ENCODE measurements at places on chromosomes 5 and 9.
A peak's percentile ranks its signal among the peaks of the same experiment; 100 is the strongest.

- DNase-seq: no peak
Observed at GRCh38 chr5:95962785-95963184, 1.1 kb upstream of the ELL2 start.

GRCh38 chr9:106577121-106577520 lies 285.8 kb upstream of the ZNF462 start:
- DNase-seq: no peak

DNA sequence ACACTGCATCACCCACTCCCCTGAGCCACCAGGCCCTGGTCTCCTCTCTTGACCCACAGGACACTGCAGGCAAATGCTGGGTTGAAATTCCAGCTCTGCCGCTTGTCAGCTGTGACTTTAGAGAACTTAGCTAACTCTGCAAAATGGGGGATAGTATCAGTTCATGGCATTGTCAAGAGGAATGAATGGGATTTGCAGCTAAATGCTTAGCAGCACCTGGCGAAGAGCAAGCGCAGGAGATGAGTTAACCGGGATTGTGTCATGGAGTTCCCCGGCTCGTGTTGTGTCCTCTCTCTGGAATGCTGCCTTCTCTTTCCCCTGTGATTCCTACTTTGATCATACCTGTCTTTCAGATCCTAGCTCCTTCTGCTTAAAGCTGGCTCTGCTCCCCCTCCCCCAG lies 67.1 kb downstream of the DAB2IP start:
- DNase-seq: no peak

DNA sequence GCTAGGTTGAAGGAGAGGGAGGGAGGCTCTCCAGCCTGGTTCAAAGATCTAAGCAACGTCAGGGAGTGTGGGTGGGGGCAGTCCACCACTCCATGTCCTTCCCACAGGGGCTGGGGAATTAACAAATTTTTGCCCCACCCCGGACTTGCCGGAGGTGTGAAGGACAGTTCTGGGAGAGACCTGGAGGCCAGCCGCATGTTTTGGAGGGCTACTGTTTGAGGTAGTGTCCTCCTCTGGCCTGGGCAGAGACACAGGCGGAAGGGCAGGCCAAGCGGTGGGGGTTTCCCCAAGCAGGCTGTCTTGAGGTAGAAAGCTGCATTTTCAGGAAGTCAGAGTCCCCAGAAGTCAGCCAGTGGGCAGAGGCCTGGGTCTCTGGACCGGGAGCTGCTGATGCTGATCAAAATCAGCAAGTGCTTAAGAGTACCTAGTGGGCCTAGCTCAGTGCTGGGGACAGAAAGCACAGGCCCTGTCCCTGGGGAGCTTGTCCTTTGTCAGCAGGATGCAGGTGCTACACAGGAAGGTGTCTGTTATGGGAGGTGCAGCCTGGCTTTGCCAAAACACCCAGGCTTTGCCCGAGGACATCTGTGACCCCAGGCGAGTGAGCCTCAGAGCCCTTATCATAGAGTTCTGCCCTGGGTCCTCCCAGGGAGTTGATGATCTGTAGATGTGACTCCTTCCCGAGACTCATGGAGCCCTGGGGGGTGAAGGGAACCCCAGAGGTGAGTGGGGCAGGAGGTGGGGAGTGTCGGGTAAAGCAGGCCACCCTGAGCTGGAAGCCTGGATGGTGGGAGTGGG lies 18.5 kb downstream of the JADE2 start:
- DNase-seq: peak; percentile 53

GRCh38 chr5:151661968-151662732 lies 24.6 kb downstream of the SPARC start:
- DNase-seq: no peak

DNA sequence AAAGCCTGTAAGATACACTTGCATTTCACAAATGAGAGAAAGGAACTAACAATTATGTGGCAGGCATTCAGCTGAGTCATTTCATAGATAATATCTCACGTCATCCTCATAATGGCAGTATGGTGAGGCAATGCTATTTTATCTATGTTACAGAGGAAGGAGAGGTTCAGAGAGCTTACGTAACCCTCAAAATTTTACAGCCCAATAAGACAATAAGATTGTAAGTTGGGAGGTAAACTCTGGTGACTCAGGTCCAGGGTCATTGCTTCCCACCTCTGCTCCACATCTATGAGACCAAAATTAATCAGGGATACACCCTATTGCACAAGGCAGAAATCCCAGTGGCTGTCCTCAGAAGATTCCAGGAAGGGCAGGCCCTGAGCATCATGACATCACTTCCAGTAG lies 309.7 kb downstream of the NSG2 start:
- DNase-seq: no peak

- no peak for DNase-seq
Observed at GRCh38 chr9:134495881-134496412, 145.7 kb upstream of the COL5A1 start.

DNA sequence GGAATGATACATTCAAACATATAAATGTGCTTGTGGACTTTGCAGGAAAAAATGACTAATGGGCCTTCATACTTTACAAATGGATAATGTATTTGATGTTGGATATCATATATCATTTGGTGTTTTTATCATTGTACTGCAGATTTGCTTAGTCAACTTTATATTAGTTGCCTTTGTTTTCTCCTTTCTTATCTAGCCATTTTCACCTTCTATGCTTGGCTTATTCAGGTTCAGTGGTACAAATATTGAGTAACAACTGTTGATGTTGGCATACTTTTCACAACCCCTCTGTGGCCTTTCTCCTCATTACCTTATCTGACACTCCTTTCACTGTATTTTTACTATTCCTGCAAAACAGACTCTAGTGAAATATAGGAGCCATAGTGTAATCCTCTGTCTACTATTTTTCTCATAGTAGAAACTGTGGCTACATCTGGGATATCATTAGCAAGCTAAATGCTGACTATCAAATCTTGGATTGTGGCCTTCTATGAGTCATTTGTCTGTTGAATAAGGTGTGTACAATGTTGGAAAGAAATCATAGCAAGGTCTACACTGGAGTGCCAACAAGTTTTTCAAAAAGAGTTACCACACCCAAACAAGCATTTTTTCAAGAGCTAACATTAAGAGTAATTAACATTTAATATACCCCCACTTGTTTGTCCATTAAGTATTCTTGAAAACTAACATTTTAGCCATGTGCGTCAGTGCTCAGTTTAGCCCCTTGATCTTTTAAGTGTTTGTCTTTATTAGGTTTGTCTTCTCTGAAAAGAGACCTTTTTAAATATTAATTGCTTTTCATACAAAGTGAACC lies 330.1 kb downstream of the ADGRV1 start:
- DNase-seq: no peak

- no peak for DNase-seq
Observed at GRCh38 chr5:152397581-152397980, 7.5 kb downstream of the NMUR2 start.

DNA sequence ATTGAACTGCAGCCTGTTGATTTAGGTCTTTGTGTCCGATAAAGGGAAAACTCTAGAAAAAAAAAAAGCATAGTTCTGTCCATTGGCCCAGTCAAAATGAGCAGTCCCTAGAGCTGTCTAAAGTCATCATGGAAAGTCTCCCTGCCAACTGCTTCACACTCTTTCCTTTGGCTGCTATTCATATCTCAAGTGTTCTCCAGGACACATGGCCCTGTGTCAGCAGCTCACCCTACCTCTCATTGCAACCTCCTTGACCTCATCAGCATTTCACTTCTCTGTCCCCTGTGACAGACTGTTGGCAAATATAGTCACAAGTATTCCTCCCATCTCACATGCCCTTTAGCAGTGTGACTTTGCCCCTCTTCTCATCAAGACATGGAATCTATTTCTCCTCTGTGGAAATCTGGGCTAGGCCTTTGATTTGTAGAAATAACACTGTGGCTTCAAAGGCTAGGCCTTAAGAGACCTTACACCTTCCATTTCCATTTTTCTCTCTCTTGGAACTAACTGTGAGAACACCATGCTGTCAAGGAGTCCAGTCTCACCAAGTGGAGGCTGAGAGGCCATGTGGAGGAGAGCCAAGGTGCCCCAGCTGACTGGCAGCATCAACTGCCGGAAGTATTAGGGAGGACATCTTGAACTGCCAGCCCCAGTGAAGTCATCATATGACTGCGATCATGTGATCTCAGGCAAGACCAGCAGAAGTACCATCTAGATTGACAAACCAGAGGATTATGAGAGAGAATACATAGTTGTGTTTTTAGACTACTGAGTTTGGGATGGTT lies 149.4 kb upstream of the TARS1 start:
- no peak for DNase-seq

- DNase-seq: no peak
Observed at GRCh38 chr9:29625292-29625731, 2052.0 kb upstream of the C9orf72 start.

- DNase-seq: peak; percentile 62
Observed at GRCh38 chr9:110255463-110256379, 586 bp downstream of the TXN start.

- DNase-seq: no peak
Observed at GRCh38 chr5:5330728-5331452, 91.6 kb upstream of the ICE1 start.

- DNase-seq: no peak
Observed at GRCh38 chr9:94920420-94921091, 194.1 kb downstream of the AOPEP start.

GRCh38 chr5:79225026-79225425 lies 10.9 kb upstream of the JMY start:
- DNase-seq: no peak

DNA sequence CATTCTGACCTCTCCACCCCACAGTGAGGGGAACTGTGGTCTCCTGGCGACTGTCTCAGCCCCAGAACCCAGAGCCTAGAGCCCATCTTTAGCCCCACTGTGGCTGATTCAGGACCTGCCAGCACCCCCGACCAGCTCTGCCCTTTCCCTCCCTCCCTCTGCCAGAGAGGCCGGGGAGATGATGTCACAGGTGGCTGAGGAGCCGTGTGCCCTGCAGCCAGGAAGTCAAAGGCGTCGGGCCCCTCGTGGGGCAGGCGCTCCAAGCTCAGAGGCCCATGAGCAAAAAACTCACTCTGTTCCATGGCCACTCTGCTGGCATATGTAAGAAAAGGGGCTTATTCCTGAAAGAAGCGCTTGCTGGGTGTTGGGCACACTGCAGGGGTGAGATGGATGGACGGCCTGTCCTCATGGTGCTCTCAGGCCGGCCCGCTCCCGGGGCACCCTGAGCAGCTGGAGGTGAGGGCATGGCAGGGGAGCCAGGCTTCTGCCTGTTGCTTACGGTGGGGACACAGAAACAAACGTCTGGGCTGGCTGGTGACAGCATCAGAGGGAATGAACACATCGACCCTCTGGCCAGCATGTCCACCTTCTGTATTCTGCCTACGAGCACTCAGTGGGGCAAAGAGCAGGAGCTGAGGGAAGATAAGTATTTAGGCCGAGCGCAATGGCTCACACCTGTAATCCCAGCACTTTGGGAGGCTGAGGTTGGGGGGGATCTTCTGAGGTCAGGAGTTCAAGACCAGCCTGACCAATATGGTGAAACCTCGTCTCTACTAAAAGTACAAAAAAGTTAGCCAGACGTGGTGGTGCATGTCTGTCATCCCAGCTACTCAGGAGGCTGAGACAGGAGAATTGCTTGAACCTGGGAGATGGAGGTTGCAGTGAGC lies 41.1 kb downstream of the LAMC3 start:
- no peak for DNase-seq

GRCh38 chr5:6686915-6687409 lies 26.3 kb upstream of the TENT4A start:
- DNase-seq: no peak

DNA sequence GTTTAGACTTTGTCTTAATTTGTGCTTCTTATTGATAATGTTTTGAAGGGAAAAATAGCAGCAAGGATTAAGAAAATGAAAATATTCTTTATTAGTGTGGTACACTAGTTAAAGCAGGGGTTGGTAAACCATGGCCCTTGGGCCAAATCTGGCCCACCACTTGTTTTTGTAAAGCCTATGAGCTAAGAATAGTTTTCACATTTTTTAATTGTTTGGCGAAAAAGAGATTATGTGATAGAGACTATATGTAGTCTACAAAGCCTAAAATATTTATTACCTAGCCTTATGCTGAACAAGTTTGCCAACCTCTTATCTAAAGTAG lies 57.2 kb downstream of the KCNN2 start:
- no peak for DNase-seq

GRCh38 chr5:180602481-180603075 lies 11.3 kb upstream of the SCGB3A1 start:
- no peak for DNase-seq

- no peak for DNase-seq
Observed at GRCh38 chr9:114416906-114417305, 29.1 kb upstream of the AKNA start.

GRCh38 chr5:23466401-23466912 lies 41.0 kb upstream of the PRDM9 start:
- no peak for DNase-seq

DNA sequence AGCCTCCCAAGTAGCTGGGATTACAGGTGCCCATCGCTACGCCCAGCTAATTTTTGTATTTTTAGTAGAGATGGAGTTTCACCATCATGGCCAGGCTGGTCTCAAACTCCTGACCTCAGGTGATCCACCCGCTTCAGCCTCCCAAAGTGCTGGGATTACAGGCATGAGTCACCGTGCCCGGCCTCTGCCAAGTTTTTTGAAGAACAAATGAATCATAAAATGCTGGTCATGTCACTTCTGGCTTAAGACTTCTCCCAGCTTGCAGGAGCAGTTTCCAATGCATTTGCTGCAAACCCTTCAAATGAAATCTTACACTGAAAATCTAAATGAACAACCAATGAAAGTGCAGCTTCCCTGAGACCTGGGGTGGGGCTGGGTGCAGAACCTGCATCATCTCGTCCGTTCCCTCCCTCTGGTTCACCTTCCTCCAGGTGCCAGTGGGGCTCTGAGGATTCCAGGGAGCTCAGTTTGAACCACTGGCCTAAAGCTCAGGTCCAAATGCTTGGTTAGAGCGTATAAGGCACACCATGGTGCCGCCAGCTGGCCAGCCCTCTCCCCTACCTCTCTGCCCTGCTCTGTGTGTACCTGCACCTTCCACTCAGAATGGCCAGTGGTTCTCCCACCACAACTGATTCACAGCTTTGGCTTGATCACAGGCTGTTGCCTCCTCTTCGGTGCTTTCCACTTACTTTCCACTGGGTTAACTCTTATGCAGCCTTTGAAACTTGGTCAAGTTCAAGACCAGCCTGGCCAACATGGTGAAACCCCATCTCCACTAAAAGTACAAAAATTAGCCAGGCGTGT lies 39.8 kb upstream of the FUBP3 start:
- no peak for DNase-seq

DNA sequence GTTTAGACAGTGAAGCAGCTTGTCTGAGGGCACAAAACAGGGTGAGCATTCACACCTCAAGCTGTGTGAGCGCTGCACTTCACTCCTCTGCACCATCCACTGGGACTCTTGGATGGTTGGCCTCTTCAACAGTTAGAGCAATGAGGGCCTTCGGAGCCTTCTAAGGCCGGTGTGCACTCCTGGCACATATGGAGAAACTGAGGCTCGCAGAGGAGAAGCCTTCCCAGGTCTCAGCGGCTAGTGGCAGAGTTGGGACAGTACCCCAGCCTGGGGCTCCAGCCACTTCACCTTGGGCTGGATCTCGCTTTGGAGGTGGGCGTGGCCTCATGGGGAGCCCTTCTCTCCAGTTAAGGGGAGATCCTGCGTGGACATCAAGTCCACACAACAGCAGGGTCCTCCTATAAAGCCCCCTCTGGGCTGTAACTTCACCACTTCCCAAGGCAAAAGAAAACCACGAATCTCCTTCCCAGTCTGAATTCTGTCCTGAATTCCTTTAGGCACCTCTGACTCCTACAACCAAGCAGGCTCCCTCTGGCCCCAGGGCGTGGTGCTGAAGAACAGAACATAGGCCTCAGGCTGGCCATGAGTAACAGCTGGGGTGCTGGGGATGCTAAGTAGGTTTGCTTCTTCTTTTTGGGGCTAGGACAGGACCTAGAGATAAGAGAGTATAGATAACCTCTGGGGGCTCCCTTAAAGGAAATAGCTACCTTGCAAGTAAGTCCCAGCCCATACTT lies 30.5 kb upstream of the CSF1R start:
- no peak for DNase-seq

GRCh38 chr9:78577156-78577906 lies 280.4 kb downstream of the PSAT1 start:
- DNase-seq: no peak

Measured in activated naive CD4-positive, alpha-beta T cell treated with Interleukin-2 at 50 U/mL for 16 hours (primary cell).